GM12878 (cell line): ENCODE measurements at places on chromosomes 12 and 14. TPM values are rescaled to one million over a fixed set of nuclear protein-coding genes. Genes with fewer than 3 reads are reported as not detected.

The CLEC14A gene
- not detected in 2 replicates for polyA plus RNA-seq

GRCh38 chr14:38862366-38862765, 240.7 kb downstream of the SEC23A start:
- no peak for DNase-seq

DNA sequence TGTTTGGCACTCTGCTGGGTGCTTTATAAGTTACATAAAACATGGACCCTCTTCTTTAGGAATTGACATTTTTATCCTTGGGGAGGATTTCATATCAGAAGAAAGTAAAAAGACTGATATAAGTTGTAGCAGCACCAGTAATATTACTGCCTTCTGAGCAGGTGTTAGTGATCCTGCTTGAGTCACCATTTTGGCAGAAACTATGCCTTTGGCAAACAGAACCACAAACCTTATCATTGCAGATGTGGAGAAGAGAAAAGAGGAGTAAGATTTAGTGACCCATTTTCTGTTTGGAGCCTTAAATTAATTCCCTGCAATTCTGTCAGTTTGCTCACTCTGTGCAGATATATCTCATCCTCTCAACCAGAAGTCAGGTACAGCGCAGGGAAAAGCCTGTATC, 23.0 kb downstream of the ZNF410 start:
- DNase-seq: no peak

GRCh38 chr14:86961106-86961716, 1031.8 kb downstream of the GALC start:
- no peak for DNase-seq

- no peak for DNase-seq
Observed at GRCh38 chr14:33934043-33934750, 16.7 kb downstream of the EGLN3 start.

The FOXG1 gene
- polyA plus RNA-seq: 0.04 and 0.05 TPM in 2 replicates

The NUP37 gene
- 127 and 137 TPM in 2 replicates for polyA plus RNA-seq

DNA sequence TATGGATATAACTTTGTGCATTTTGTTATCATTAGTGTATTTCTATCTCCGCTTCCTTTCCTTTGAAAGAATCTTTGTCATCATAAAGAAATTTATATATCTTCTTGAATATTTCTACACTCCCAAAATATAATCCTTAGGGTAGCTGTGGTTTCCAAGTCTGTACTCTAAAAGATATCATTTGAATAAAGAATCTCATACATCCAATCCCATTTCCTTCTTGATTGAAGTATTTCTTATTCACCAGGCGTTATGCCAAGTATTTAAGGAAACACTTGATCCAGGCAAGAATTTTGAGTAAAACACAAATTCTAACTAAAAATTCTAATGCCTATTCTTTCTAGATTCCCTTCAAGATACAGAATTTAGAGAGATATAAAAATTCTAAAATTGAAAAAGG, 821.8 kb downstream of the GALC start:
- DNase-seq: no peak

DNA sequence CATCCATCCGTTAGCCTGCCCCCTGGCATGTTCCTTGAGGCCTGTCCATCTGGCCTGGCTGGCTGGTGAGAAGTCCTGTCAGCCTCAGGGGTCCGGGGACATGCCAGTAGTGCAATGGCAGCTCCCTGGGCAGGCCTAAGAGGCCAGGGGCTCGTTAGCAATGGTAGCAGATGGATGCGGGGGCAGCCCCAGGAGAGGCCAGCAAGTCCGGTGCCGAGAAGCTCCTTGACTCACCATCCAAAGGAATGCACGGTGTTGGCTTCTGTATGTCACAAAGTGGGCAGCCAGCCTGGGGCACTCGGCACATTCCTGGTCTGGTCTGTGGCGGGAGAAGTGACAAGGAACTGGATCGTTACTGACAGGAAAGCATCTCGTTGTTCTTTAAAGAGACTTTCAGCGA, 319.9 kb downstream of the CACNA1C start:
- DNase-seq: no peak

GRCh38 chr12:6361834-6362233, 13.5 kb downstream of the SCNN1A start:
- no peak for DNase-seq

DNA sequence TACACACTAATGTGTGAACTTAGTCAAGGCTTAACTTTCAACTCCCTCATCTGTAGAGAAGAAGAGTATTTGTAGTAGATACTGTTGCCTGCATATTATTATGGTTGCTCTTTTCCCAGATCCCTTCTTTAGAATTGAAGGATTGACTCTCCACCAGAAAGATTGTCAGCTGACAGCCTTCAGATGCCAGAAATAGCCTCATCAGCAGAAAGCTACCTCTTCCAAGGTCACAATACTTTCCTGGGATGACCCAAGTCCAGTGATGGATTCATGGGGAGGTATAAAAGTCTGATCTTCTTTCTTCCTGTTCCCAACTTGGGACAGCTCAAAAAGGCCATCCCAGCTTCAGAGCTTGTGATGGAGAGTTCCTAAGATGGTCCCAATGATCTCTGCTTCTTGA, 78.2 kb downstream of the TBX5 start:
- DNase-seq: no peak

The RIN3 gene
- polyA plus RNA-seq: 6.3 and 6.6 TPM in 2 replicates

GRCh38 chr12:122887819-122888212, 8.1 kb downstream of the VPS37B start:
- DNase-seq: no peak

- DNase-seq: peak; percentile 40
Observed at GRCh38 chr12:15856097-15856982, 25.8 kb upstream of the STRAP start.

DNA sequence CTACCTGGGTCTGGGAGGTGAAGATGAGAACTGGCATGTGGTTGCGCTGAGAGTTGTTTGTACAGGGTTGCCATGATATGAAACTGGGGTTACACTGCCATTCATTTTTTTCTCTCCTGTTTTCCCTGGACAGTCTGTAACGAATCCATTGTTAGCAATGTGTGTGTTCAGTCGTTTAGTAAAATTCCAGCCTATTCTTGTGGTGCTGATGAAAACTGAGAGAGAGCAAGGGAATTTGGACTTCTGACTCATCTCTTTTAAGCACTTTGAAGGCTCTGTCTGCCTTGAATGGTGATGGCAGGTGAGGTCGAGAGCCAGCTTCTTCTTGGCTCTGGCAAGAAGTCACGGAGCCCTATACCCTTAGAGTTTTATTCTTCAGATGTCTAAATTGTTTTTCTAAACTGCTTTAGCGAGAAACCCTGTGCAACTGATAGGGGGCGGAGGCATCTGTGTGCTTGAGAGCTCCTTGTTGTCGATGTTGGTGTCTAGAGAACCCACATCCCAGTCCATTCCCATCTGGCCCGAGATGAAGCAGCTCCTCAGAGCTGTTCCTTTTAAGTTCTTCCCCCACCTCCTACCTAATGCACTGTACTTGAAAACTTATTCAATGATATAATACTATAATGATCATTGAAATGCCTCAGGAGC, 204.4 kb downstream of the TMX1 start:
- DNase-seq: no peak

DNA sequence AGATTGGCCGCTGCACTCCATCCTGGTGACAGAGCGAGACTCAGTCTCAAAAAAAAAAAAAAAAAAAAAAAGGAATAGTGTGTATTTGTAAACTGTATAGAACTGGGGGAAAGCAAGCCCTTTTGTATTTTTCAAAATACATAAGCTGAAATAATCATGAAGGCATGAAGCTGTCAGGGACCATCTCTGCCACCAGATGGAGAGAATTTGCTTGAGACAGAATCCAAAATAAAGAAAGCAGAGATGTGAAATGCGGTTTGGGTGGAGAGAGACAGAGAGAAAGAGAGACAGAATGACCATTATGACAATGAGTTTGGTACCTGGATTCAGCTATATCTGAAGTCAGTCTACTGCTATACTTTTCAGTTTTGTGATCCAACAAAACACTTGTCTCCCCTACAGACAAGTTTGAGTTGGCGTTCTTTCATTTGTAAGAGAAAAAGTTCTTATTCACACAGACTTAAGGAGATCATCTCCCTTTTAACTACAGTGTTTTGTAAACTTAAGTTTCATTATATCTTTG, 155.7 kb upstream of the LRIG3 start:
- DNase-seq: no peak

The PLEKHD1 gene
- not detected in 2 replicates for polyA plus RNA-seq

DNA sequence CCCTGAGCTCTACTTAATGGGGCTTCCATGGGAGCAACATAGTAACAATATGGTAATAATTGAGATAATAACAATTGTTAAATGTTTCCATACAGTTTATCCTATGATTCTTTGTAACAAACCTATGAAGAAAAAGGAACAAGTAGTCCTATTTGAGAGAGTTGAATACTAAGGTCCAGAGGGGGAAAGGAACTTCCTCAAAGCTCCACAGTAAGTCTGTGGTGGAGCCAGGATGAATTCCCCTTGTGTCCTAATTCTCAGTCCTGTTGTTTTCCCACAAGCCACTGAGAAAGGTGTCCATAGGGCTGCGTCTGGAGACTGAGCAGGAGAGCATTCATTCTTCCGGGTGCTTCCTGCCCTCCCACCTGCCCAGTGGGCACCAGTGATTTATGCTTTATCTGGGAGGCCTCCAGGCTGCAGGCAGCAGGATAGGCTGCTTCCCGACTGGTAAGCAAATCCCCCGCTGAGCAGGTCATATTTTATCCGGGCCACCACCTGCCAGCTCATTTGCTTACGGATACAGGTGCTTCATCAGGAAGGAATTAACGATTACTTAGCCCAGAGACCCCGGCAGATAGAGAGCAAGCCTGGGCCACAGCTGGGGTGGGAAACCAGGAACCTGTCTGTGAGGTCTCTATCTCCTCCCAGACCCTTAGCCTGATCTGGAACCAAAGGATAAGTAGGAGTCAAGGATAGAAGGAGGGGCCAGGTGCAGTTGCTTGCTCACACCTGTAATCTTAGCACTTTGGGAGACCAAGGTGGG, 33.9 kb upstream of the FAM222A start:
- DNase-seq: no peak

The SVOP gene
- not detected in 2 replicates for polyA plus RNA-seq

DNA sequence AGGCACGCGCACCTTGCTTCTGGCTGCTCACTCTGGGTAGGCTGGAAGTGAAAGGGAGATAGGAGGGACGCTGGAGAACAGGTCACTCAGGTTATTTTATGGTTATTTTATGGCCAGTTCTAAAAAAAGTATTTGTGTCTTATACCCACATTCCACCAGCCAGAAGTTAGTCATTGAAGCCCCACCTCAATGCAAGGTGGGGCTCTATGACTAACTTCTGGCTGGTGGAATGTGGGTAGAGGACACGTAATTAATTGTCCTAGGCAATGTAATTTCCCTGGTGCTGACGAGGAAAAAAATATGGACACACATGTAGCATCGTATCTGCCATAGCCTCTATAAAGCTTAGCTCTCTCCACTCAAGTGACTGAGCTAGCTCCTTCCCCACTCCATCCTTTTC, 104.9 kb downstream of the PDZRN4 start:
- DNase-seq: no peak

DNA sequence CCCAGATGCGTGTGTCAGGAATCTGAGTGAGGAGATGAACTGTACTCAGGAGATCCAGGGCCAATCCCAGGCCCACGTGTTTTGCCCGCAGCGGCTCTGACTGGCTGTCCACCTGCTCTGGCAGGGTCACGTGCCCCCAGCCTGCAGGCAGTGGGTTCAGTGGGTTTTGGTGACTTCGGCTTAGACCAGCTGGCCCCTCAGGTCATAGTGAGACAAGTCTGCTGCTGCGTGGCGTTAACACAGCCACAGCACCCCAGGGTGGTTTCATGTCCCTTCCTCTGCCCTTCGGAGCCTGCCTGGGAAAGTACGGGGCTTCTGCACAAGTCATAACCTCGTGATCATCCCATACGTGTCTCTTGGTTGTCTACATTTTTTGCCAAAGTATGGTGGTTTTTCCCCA, 2.6 kb downstream of the FBRSL1 start:
- DNase-seq: peak; percentile 39

The RXYLT1 gene
- polyA plus RNA-seq: 30.9 and 32.9 TPM in 2 replicates

The AQP6 gene
- polyA plus RNA-seq: not detected in 2 replicates

The ADAM20 gene
- polyA plus RNA-seq: 0.08 TPM in 1 of 2 replicates, not detected in the other

DNA sequence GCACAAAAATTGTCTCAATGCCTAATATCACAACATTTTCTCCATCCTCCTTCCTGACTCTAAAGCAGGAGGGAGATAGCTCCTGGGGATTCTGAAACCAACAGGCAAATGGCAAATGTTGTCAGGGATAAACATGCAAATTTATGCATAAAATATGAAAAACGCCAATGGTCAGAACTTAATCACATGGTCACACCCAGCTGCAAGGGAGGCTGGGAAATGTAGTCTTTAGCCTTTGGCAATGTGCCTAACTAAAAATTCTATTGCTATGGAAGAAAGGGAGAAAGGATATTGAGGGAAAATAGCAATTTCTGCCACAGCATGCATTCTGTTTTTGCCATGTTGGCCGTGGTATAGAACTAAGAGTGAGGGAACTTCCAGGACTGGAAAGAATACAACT, 11.7 kb upstream of the OASL start:
- DNase-seq: no peak
